T follicular helper cell (primary cell): ENCODE measurements at places on chromosomes 7 and 10.

DNA sequence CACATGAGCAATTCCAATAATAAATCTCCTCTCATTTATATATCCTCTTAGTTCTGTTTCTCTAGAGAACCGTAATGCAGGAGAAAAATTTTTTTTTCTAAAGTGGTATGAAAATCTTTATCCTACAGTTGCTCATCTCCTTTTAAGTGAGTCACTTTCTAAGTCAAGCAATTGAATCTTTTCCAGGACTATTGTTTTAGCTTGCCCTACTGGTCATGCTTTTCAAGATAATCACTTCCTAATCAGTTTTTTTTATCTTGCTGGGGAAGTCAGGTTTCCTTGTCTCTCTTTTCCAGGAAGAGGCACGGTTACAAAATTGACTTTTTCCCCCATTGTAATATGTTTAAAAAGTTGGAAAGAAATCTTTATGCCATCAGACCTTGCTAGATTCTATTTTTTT lies 44.0 kb downstream of the INPP5F start:
- no peak for DNase-seq

DNA sequence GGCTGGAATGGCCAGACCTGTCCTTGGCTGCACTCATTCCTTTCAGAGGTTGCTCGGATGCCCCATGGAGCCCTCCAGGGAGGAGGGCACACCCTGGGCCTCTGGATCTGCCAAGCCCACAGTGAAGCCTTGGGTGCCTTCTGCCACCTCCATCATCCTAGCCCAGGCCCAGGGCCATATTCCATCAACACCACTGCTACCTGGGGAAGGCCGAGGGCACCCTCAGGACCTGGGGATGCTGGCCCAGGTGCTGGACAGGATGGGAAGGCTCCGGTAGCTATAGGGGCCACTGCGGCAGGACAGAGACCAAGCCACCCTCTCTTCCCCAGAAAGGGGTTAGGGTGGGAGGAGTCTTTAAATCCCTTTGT lies 810 bp downstream of the OPN4 start:
- DNase-seq: no peak

DNA sequence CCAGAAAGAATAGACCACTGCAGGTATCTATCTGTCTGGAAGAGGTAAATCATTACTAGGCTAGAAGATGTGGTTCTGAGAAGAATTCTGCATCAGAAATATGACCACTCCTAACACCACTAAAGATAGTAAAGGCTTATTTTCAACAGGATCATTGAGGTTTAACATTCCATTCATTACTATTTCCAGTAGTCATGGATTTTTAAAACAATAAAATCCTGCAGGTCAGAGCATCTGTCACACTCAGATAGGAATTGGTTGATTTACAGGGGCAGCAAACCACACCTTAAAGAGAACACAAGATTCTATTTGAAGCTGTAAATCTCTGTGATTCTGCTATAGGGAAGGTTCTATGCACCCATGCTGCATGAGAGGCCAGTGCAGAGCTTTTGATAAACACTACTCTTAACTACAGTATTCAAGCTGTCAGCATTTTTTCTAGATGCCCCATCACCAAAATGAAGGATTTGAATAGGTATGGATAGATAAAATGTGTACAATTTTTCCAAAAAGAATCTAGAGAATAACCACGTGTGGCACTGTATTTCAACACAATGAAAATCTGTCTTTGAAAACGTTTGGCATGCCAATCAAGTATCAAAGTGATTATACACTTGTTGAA lies 14.6 kb downstream of the LRRC17 start:
- DNase-seq: no peak

DNA sequence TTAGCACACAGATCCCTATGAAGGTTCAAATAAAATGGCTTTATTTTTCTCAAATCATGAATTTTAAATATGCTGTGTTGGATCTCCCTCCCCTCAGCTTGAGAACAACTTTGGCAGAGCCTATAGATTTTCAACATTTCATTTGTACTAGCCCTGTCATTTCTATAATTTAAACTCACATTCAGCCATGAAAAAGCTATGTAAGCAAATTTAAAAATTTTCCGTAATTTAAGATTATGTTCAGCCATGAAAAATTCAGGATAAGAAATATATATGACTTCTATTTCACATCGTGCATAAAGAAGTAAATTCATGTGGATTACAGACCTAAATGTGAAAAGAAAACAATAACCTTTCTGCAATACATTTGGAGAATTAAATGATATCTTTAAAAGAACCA lies 36.5 kb upstream of the SCIN start:
- DNase-seq: no peak

DNA sequence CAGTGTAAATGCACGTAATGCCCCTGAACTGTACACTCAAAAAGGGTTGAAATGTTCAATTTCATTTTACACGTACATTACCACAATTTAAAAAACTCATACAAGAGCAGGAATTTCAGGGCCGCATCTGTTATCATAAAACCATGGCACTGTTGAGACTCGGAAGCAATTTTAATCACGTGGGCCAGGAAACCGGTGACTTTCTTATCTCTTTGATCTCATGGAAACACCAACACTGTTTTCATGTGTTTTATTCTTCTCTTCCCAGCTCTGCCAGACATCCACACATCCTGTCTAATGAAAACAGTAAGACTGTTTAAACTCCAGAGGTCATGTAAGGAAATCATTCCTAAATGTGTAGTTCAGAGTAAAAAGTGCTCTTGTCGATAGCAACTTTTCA lies 35.9 kb downstream of the PTPRE start:
- DNase-seq: no peak

GRCh38 chr7:48292949-48293348 lies 121.7 kb downstream of the ABCA13 start:
- DNase-seq: no peak

GRCh38 chr10:131320860-131321604 lies 9.5 kb upstream of the TCERG1L start:
- no peak for DNase-seq

DNA sequence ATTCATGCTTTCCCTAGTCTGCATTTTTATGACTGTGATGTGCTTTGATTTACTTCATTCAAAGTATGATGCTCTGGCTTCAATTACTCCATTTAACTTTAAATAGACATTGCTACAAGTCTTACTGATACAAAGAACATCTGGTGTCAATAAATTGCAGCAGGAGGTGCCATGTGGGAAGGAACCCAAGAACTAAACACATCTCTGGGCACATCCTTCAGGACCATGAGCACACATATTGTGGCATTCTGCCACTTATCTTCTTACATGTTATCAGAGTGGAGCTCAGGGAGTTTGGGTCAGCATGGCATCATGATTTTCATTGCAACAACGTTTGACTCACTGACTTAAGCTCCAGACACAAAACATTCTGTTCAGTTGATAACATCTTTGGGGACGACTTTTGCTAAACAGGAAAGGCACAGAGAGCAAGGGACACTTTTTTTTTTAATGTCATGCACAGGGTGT lies 227.0 kb downstream of the DKK1 start:
- no peak for DNase-seq

DNA sequence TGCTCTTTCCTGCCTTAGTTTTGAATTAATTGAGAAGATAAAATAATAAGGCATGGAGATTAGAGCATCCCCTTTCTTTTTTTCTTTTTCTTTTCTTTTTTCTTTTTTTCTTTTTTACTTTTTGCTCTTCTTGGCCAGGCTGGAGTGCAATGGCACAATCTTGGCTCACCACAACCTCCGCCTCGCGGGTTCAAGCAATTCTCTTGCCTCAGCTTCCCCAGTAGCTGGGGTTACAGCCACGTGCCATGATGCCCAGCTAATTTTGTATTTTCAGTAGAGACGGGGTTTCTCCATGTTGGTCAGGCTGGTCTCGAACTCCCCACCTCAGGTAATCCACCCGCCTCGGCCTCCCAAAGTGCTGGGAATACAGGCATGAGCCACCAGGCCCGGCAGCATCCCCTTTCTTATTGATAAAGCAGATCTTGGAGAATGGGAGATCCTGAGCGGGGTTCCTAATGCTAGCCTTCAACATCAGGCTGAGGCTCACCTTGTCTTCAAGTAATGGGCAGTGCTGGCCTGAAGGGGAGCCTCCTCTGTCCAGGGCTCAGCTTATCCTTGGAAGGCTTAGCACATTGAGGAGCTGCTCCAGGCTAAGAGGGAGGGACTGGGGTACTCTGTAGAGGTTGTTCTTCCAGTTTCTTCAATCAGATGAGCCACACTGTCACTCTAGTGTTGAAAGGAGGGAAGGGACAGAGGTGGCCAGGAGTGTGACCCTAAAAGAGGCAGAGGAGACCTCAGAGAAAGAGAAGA lies 27.9 kb downstream of the GSTO2 start:
- no peak for DNase-seq

DNA sequence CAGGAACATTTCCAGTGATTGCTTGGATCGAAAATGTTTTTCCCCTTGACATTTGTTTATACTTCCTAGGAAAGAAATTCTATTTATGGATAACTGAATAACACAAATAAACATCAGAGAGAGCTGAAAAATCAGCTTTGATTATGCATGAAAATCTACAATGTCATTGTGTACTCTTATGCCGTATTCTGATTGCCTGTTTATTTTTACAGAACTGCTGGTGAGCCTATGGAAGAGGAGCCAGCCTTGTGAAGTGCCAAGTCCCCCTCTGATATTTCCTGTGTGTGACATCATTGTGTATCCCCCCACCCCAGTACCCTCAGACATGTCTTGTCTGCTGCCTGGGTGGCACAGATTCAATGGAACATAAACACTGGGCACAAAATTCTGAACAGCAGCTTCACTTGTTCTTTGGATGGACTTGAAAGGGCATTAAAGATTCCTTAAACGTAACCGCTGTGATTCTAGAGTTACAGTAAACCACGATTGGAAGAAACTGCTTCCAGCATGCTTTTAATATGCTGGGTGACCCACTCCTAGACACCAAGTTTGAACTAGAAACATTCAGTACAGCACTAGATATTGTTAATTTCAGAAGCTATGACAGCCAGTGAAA lies 121.5 kb downstream of the TWIST1 start:
- no peak for DNase-seq

- no peak for DNase-seq
Measured at GRCh38 chr7:94561841-94562514, 52.4 kb downstream of the CASD1 start.

- DNase-seq: peak; percentile 83
Measured at GRCh38 chr7:150448789-150449147, 1.7 kb upstream of the GIMAP8 start.
